ENCODE measurements at places on chromosomes 5 and 9.

GRCh38 chr5:69502767-69503488, 10.3 kb downstream of the OCLN start:
- no peak for DNase-seq

GRCh38 chr5:1409381-1410110, 35.7 kb downstream of the SLC6A3 start:
- DNase-seq, result no peak

- no peak for DNase-seq
These were observed 203.6 kb downstream of the SPATA31D1 start for GRCh38 chr9:82192211-82192610.

DNA sequence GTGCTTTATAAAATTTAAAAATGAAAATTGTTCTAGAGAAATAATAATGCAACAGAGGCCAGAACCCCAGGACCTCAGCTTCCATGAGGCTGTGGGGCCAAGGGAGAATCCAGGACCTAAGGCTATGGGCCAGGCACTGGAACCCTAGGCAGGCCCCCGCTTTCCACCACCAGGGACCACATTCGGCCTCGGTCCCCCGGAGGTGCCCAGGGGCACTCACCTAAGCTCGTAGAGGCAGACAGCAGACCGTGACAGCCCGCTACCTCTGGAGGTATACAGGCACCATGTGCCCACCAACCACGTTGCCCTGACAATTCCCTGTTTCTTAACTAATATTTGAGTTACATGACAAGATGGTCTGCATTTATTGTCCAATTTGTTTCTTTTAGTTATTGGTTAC, 49.5 kb upstream of the MROH2B start:
- no peak for DNase-seq

GRCh38 chr5:169548315-169548714, 35.3 kb upstream of the SPDL1 start:
- no peak for DNase-seq

- DNase-seq, result no peak
These were observed 1051.0 kb downstream of the CDH12 start for GRCh38 chr5:21802100-21802499.

- no peak for DNase-seq
These were observed 15.5 kb downstream of the JAKMIP2 start for GRCh38 chr5:147767048-147767447.

DNA sequence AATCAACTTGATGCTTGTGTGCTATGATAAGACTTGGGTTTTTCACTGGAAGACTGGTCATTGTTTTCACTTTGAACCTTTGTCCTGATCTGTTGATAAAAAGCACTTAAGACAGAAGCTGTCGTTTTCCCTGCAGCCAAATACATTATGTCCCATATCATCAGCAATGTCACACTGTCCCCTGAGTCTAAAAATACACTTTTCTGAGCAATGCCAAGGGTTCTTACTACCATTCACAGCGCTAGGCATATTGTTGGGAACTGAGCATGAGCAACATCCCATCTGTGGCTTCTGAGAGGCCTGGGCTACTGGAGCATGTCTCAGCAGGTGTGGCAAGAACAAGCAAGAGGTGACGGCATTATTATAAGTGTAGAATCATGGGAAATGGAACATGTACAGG, 81.8 kb downstream of the SEMA6A start:
- DNase-seq, result no peak

DNA sequence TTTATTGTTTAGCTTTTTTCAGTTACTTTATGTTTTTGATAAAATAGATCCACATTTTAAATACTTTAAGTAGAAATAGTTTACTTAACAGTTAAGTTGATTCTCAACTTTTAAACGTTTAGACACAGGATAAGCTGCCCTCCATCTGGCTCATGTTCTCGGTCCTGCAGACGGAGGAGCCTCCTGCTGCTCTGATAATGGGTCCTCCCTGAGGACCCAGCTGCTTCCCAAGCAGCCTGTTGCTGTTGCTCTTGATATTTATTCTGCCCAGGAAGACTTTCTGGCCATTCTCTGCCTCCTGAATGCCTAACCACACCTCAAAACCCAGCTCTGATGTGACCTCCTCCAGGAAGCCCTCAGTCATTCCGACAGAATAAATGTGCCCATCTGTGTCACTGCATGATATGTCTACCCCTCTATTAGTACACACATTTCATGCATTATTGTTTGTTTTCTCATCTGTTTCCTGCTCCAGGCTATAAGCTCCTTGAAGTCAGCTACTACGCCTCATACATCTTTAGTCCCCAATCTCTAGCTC, 267.2 kb upstream of the MSX2 start:
- DNase-seq, result no peak

- peak; percentile 91 for DNase-seq
These were observed 8.8 kb downstream of the SPRY4 start for GRCh38 chr5:142316051-142316450.

- no peak for DNase-seq
These were observed 2.2 kb downstream of the LMAN2 start for GRCh38 chr5:177349362-177349647.

- DNase-seq, result peak; percentile 21
These were observed 31.7 kb downstream of the MRPL22 start for GRCh38 chr5:154972476-154973080.

- peak; percentile 89 for DNase-seq
These were observed at the start of gene NUP155 for GRCh38 chr5:37370864-37371726. Gene NUP155 (minus strand): TSS chr5:37371106. CDS start chr5:37370977, 129 bp downstream.

GRCh38 chr9:124013309-124014210, 2.0 kb downstream of the LHX2 start:
- no peak for DNase-seq

DNA sequence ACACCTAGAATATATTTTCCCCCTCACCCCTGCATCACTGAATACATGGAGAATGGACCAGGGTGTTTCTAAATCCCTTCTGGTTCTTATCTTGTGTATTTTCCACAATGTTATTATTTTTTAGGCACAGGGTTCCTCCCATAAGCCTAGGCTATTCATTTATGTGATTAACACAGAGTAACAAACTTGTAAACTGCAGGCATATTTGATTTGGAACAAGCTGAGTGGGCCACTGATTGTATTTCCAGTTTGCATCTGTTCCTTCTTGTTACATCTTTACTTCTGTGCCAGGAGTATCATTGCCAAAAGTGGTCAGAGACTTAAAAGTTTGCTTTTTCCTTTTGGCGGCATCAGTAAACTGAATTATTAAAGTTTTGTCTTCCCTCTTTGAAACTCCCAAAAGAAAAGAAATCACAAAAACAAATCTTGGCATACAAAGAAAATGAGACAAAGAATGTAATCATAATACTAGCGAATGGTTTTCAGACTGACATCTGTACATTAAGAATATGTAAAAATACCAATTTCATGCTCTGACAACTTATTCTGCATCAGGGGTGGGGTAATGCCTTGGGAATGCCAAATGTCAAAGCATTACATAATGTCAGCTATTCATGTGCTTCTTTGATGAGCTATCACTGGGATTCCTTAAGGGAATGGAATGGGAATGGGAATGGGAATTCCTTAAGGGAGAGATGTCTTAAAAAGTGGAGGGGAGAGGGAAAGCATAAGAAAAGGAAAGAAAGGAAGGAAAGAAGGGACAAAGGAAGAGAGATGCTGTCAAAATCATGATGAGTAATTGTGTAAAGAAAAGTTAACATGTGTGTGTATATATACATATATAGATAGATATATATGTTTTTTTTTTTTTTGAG, 22.2 kb upstream of the PAX5 start:
- DNase-seq, result no peak

GRCh38 chr9:100602342-100602801, 24.5 kb downstream of the CAVIN4 start:
- DNase-seq, result peak; percentile 53

DNA sequence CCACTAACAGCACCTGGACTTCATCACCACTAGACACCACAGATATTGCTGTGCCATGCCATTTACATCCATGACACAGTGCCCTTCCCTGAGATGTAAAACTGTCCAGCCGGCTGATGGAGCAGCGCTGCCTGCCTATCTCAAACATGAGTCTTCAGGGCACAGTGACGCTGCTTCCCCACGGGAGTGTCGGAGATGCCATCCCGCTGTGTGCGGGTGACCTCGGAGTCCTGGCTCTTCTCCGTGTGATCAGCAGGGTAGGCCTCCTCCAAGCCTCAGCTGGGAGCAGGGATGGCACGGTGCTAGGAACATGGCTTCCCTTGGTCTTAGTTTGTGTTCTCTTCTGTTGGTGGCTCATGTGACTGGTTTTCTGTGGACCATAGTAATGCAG, 130.3 kb upstream of the FAM120A start:
- no peak for DNase-seq

DNA sequence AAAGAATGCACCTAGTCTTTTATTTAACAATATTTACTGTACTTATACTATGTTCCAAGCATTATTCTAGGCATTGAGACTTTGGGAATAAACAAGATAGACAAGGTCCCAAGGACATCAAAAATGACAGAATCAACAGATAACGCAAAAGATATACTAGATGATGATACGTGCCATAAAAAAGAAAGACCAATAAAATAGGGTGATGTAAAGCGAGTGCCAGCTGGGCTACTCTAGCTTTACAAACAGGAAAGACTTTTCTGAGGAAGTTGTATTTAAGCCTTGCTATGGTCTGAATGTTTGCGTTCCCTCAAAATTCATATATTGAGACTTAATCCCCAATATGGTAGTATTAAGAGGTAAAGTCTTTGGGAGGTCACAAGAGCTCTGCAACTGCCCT, 310.2 kb upstream of the RGMB start:
- DNase-seq, result no peak

GRCh38 chr5:61168951-61169350, 6.7 kb upstream of the SMIM15 start:
- DNase-seq, result no peak

DNA sequence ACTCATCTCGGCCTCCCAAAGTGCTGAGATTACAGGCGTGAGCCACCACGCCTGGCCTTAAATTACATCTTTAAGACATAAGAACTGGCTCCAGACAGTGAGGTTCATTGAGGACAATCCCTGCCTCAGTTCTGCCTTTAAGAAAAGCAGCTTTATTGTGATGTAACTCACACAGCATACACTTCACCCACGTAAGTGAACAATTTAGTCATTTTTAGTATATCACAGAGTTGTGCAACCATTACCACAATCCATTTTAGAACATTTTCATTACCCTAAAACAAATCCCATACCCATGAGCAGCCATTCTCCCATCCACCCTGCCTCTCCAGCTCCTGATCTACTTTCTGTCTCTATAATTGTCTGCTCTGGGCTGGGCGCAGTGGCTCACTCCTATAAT, 24.0 kb upstream of the LTC4S start:
- DNase-seq, result no peak

DNA sequence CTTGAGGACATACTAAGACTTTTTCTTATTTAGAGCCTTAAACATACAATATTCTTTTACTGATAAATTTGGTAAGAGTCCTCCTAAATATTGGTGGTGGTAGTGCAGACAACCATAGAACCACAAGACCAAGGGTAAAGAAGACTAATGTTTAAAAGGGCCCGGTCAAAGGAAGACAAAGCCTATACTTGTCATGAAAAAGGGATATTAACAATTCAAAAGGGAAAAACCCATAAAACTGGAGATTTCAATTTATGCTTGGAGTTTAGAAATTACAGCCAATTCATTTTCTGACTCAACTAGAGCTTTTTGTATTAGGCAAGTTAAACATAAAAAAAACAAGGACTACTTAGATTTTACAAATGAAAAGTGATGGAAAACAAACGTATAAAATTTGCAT, 24.4 kb downstream of the FEM1C start:
- DNase-seq, result no peak

DNA sequence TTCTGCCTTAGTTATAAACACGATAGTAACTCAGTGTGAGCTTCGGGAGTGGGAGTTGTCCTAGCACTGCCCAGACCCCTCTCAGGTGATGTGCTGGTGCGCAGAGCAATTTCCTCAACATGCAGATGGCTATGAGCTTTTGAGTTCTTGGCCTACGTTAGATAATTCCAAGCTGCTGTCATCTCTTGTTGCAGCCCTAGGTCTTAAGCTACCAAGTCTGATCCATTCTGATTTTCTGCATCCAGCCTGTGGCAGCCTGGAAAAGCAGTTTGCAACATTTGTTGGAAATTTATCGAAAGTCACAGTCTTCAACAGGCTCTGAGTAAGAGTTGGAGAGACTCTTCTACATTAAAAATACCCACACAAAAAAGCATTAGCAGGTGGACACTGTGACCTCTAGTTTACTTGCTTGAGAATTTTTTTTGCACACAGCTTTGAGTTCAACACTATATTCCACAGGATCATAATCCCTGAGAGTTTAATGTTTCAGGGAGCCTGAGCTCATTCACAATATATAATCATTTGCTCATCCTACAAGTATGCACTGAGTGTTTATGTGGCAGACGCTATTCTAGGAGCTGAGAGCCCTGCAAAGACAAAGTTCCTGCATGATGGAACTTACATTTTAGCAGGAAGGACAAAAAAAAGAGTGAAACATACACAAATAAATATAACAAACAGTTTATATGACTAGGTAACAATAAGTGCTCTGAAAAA, 91.6 kb downstream of the UBE2QL1 start:
- no peak for DNase-seq

DNA sequence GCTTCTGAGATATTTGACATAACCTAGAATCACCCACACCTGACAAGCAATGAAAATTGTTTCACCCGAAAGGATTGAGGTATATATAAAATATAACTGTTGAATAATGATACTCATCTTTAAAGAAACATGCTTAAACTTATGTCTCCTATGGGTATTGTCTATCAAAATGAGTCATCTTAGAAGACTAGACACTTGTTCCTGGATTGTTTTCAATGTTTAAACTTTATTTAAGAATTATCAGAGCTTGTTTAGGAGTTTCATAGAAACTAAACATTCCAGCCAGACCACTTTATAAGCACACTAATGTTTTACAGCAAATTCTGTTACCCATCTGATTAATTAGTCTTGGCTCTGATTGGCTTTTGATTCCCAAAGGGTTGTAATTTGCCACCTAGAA, 19.6 kb downstream of the NFX1 start:
- no peak for DNase-seq

DNA sequence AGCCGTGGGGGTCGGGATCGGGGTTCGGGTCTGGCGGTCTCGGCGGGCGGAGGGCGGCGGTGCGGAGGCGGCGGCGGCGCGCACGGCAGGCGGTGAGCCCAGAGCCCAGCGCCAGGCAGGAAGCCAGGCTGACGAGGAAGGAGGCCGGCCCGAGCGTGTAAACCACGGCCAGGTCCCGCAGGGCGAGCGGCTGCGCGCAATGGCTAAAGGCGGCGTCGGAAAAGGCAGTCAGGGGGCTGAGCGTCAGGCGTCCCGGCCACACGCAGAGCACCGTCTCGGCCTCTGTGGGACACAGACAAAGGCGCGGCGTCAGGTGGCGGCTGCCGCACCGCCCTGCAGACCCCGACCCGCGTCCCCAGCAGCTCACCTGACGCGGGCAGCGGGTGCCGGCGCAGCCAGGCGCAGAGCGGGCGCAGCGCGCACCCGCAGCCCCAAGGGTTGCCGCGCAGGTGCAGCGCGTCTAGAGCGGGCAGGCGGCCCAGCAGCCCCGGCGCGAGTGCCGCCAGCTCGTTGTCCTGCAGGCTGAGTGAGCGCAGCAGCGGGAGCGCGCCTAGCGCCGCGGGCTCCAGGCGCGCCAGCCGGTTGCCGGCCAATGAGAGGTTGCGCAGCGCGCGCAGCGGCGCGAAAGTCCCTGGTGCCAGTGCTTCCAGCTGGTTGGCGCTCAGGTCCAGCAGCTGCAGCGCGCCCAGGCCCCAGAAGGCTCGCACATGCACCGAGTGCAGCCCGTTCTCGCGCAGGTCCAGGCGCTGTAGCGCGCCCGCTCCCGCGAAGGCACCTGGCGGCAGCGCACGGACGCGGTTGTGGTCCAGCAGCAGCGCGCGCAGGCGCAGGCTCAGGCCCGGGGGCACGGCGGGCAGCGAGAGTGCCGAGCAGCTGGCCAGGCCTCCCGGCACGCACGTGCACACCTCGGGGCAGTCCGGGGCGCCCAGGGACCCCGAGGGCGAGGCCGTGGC, 671 bp downstream of the LRRC26 start:
- DNase-seq, result peak; percentile 60
